ENCODE measurements at places on chromosomes 13 and 19. TPM values are rescaled to one million over a fixed set of nuclear protein-coding genes. Genes with fewer than 3 reads are reported as not detected.

TM9SF2 gene
- 56.8 TPM for total RNA-seq

PABPC3 gene
- total RNA-seq = 0.58 TPM

EPS8L1 gene
- 5.3 TPM for total RNA-seq

GJA3 gene
- 0.74 TPM for total RNA-seq

ACP5 gene
- total RNA-seq = 31.5 TPM

Measured in activated T-cell treated with anti-CD3 and anti-CD28 coated beads, Interleukin-2, amount 50 U/mL, for 72 hours (primary cell).